ENCODE measurements at places on chromosomes 2 and 18.

- DNase-seq: no peak
Measured at GRCh38 chr18:21203126-21203525, 38.9 kb upstream of the GREB1L start.

- no peak for DNase-seq
Measured at GRCh38 chr2:4556135-4556896, 852.9 kb downstream of the DCDC2C start.

DNA sequence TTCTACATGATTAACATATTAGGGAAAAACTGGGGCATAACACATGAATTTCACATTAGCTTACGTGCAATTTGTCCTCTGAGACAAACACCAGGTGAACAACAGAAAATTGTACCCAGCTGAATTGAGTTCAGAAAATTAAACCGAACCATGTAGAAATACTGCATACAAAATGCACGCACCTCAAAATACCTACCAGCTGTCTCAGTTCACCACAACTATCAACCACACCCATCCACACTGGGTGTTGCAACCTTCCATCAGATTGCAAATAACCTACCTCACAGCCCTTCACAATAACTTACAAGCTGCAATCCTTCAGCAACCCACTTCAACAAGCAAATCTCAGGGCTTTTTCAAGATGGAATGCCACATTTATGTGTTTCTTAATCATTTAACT is 55.9 kb downstream of the UNC50 start:
- no peak for DNase-seq

- DNase-seq: no peak
Measured at GRCh38 chr2:204722691-204723090, 177.4 kb downstream of the PARD3B start.

DNA sequence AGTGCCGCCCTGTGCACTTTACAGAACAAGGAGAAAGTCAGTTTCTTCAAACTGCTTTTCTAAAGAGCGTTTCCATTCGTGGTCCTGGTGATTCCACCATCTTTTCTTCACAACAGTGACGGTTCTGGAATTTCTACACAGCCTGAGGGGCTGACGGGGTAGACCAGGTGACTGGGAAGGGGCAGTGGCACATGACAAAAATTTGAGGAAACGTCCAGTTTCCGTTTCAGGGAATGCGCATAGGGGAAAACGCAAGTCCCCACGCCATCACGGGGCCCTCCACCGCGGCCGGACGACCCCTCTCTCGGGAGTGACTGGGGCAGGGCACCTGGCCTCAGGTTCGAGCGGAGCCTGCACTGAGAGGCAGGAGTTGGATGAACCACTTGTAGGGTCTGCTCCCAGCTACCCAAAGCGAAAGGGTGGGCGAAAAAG is 980 bp upstream of the SPTBN1 start:
- DNase-seq: no peak

- no peak for DNase-seq
Measured at GRCh38 chr18:59898093-59898492, 1.7 kb upstream of the PMAIP1 start.

GRCh38 chr2:29005331-29005730 is 24.2 kb downstream of the TOGARAM2 start:
- DNase-seq: no peak

- DNase-seq: no peak
Measured at GRCh38 chr2:47005687-47006086, 90.1 kb upstream of the MCFD2 start.

DNA sequence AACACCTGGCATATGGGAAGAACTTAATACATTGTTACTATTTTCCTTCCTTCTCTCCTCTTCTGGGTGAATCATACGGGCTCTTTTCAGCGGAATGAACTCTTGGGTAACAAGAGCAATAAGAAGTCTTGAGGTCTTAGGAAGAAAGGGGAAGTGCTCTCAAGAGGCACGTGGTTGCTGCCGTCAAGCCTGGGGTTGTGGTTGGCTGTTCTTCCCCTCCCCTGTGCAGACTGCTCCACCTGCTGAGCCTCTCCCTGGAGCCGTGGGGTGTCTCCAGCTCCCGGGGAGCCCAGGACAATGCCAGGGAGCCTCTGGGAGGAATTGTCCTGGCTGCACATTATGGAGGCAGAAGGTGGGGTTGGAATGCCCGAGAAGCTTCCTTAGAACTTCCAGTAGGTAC is 19.4 kb downstream of the TOGARAM2 start:
- DNase-seq: peak; percentile 72

- no peak for DNase-seq
Measured at GRCh38 chr2:187017438-187017837, 168.5 kb upstream of the ZSWIM2 start.

DNA sequence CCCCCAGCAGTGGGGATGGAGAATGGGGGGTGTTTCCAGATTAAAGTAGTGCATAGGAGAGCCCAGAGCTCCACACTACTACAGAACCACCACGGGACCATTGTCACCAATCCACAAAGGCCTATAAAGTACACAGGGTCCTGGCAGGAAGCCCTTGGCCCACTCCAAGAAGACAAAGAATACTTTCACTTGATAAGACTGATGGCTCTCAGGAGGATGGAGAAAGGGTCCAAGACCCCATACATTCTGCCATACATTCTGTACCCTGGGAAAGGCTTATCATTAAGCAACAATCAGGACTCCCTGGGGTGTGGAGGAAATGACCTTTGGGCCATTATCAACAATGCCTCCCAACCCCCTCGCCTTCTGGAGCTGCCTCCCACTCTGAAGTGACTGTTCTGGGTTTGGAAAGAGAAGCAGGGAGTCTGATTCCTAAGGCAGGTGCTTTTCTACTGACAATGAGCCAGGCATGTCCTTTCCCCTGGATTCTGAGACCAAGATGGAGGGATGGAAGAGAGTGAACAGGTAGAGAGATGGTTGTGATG is 85.4 kb downstream of the XDH start:
- no peak for DNase-seq

Data from ascending aorta (tissue), 2 donors.